WTC11 (cell line): ENCODE measurements at places on chromosomes 11 and 22.

- DNase-seq, result no peak
Measured at GRCh38 chr11:114915871-114916805, 237.8 kb downstream of the NXPE2 start.

- no peak for DNase-seq
Measured at GRCh38 chr11:67582011-67582410, 1.6 kb upstream of the GSTP1 start.

GRCh38 chr11:85869781-85870180 is 14.6 kb downstream of the CCDC83 start:
- DNase-seq, result no peak

GRCh38 chr11:47464483-47464882 is 15.5 kb upstream of the RAPSN start:
- peak; percentile 20 for DNase-seq

GRCh38 chr22:27100789-27101188 is 443.4 kb downstream of the MIAT start:
- DNase-seq, result peak; percentile 51

- DNase-seq, result no peak
Measured at GRCh38 chr22:29559853-29560252, 6.3 kb upstream of the THOC5 start.

GRCh38 chr11:109898592-109898991 is 194.6 kb upstream of the ZC3H12C start:
- DNase-seq, result no peak

DNA sequence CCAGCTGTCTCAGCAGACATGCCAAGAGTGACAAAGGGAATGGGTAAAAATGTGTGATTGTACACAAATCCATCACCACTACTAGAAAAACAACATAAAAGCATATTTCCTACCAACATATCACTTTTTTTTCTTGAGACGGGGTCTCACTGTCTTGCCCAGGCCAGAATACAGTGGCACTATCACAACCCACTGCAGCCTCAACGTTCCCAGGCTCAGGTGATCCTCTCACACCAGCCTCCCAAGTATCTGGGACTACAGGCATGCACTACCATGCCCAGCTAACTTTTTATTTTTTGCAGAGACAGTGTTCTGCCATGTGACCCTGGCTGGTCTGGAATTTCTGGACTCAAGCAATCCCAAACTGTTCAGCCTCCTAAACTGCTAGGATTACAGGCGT is 5.2 kb downstream of the MTMR2 start:
- no peak for DNase-seq

DNA sequence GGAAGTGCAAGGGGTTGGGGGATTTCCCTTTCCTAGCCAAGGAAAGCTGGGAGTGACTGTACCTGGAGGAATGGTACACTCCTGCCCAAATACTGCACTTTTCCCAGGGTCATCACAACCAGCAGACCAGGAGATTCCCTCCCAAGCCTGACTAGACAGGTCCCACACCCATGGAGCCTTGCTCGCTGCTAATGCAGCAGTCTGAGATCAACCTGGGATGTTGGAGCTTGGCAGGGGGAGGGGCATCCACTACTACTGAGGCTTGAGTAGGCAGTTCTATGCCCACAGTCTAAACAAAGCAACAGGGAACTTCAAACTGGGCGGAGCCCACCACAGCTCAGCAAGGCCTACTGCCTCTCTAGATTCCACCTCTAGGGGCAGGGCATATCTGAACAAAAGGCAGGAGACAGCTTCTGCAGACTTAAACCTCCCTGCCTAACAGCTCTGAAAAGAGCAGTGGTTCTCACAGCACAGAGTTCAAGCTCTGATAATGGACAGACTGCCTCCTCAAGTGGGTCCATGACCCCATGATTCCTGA is 58.5 kb downstream of the SLC22A9 start:
- DNase-seq, result peak; percentile 49

DNA sequence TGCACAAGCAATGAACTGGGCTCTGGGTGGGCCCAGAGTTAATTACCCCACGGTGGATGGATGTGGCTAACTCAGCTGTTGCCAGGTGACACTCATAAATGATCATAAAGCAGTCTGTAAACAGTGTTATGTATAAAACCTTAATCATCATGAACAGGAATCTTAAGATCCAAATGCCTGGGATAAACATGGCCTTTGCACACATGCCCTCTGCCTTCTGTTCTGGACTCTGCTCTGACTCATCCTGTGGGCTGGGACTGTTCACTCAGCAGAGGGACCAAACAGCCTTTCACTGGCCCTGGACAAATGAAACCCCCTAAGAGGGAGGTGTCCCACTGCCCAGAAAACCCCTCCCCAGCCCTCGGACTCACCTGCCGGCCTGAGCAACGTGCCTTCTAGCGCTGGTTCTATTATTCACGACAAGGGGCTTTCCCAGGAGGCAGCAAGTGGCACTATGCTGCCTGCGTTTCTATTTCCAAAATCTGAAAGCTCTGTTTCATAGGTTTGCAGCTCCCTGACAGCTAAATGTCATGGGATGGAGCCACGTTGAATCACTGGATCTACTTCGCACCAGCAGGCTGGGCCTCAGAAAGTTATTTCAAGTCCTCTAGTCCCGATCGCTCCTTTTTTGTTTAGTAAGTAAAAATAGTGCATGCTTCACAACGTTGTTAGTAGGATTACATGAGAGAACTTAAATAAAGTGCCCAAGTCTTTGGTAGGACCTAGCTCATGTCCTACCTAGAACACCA is 53.0 kb downstream of the LARGE1 start:
- no peak for DNase-seq

- DNase-seq, result no peak
Measured at GRCh38 chr11:113105592-113105991, 144.4 kb downstream of the NCAM1 start.

DNA sequence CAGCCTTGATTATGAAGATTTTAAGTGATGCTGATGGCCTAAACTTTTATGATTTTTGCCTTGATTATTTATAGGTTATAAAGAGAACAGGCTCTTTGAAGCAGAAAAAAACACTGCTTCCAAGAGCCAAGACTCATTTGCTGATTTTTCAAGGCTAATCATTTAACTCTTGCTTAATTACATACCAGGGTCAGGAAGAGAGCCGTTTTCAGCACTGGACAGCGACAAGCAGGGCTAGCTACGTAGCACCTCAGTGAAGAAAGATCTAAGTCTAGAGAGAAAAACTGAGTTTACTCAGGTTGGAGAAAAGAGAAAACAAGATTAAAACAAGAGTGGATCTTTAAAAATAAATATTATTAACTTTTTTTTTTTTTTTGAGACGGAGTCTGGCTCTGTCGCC is 615.4 kb upstream of the B3GAT1 start:
- DNase-seq, result peak; percentile 70

- DNase-seq, result no peak
Measured at GRCh38 chr22:27987557-27987956, 68.5 kb upstream of the PITPNB start.

- DNase-seq, result no peak
Measured at GRCh38 chr22:46361826-46362202, 26.3 kb downstream of the TRMU start.

DNA sequence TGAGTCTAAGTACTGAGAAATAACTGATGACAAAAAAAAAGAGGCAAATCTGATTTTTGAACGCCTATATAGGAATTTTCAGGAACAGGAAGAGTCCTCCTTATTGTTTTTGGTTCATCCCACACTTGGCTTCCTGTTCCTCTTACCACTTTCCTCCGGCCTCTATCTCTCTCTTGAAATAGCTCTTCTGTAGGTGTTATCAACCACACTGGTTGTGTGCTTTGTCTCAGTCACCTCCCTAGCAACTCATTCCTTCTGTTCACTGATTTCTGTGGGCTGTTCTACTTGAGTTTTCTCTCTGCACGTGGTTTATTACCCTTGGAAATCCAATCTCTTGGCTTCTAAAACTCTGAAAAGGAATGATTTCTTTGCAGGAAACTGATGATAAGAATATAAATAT is 78.7 kb upstream of the C11orf87 start:
- DNase-seq, result no peak

- no peak for DNase-seq
Measured at GRCh38 chr11:47723041-47723440, 7.9 kb upstream of the AGBL2 start.

DNA sequence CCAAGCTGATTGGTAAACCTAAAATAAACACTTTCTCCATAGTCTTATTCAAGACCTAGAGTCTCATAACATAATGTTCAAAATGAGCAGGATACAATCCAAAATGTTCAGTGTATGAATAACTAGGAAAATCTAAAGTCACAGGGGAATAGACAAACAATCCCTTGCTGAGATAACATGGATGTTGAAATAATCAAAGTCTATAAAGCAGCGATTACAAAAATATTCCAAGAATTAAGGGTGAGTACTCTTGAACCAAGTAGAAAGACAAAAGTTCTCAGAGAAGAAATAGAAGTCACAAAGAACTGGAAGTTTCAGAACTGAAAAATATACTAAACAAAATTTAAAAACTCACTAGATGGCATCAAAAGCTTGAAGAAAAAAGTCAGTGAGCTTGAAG is 561.0 kb downstream of the INSC start:
- no peak for DNase-seq

DNA sequence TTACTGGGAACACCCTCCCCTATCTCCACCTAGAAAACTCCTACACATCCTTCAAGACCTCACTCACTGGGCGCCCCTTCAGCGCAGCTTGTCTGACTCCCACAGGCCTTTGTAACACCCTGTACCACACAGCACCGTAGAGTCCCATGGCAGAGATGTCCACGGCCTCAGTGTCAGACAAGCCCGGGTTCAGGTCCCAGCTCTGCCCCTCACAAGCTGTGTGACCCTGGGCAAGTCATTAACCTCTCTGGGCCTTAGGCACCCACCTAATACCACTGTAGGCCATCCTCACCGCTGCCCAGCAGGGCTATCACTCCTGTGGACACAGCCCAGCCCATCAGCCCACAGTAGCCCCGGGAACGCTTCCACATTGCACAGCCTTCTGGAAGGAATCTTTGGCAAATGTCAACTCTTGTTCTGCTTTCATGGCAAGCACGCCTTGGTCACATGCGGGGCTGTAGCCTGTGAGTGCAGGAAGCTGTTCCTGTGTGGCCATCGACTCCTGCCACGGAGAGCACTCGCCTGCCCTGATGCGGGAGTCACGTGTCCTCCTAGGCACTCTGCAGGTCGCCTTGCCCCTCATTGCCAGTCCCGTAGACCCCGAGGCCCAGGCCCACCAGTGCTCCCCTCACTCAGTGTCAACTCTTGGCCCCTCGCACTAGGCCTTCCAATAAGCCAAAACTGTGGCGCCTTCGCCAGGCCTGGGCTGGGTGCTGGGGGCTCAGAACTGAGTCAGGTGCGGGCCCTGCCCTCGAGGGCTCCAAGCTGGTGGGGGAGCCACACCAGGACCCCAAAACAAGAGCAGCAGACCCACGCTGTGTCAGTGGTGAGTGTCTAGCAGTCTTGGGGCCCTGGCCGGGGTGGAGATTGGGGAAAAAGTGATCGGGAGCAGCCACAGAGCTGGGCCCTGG is 32.9 kb upstream of the RFPL3 start:
- DNase-seq, result no peak

DNA sequence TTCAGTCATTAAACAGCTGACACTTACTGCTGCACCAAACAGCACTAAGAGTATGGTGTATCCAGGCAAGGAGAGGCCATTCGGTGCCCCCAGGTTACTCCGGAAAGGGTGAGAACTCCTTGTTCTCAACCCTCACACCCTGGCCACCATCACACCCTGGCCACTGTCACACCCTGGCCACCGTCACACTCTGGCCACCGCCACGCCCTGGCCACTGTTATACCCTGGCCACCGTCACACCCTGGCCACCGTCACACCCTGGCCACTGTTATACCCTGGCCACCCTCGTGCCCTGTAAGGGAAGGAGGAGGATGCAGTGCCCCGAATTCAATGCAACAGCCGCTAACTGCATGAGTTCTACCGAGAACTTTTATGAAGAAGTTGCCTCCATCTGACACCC is 644.4 kb downstream of the TBC1D22A start:
- no peak for DNase-seq

DNA sequence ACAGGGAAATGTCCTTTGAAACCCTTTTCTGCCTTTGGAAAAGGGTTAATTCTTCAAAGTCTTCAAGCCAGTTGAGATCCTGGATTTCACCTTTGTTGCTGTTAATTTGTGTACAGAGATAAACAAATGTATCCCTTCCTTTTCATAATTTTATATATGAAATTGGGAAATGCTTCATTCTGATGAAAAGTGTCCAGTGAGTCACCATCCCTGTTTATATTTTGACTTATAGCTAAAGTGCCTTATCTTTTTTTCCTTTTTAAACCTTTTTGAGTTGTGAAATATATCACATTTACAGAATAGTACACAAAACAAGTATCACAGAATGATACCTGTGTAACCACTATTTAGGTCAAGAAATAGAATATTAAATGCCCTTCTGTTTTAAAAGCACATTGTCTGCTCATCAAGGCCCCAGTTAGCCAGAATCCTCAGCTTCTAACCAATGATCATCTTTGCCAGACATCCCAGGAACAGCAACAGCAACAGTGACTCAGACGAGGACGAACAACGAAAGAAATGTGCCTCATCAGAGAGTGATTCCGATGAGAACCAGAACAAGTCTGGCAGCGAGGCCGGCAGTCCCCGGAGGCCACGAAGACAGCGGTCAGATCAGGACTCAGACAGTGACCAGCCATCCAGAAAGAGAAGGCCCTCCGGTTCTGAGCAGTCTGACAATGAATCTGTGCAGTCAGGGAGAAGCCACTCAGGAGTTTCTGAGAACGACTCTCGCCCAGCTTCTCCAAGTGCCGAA is 27.3 kb downstream of the CTR9 start:
- no peak for DNase-seq

GRCh38 chr22:27583856-27584255 is 217.7 kb downstream of the MN1 start:
- DNase-seq, result no peak

DNA sequence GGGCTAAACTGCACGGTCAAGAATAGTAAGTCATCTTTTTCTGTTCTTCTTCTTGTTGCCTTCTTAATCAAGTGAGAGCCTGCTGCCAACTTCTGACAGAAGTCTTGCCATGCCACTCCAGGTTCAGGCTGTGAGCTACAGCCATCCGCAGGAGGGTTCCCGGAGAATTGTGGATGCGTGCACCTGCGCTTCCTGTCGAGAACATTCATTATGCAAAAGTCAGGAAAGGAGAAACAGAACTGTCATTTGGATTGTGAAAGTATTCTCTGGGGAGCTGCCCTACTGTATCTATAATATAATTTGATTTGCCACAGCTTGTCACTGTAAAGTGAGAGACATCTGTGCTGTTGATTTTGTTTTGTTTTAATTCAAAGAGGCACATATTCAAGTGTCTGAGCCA is 12.3 kb downstream of the IL17RA start:
- DNase-seq, result no peak

DNA sequence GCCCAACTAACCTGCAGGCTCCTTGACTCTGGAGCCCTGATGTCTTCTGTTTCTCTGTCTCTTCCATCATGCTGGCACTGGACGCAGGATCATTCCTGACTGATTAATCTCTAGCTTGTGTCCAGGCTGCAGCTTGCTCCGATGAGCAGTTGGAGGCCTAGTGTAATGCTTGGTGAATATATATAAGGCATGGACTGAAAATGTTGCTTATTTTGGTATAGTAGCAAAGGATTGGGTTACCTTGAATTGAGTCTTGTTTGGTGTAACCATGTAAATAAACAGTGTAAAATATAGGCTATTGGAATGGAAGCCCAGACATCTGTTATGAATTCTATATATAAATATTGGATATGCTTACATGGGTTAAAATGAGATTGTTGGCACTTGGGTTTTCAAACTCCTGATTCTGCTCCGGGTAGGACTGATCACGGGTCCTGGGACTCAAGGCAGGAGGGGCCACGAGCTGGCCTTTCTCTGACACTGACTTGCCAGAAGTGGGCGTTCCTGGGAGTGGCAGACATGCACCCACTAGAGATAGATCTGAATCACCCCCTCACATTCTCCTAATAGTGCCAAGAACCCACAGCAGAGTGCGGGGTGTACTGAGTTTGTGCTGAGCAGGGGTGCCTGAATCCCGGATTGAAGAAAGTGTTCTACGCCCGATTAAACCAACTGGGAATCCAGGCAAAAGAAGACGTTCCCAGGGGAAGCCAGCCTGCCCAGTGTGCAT is 25.8 kb downstream of the LRP5 start:
- DNase-seq, result no peak
